ENCODE measurements at places on chromosomes 4 and X. TPM values are rescaled to one million over a fixed set of nuclear protein-coding genes. Genes with fewer than 3 reads are reported as not detected.

DNA sequence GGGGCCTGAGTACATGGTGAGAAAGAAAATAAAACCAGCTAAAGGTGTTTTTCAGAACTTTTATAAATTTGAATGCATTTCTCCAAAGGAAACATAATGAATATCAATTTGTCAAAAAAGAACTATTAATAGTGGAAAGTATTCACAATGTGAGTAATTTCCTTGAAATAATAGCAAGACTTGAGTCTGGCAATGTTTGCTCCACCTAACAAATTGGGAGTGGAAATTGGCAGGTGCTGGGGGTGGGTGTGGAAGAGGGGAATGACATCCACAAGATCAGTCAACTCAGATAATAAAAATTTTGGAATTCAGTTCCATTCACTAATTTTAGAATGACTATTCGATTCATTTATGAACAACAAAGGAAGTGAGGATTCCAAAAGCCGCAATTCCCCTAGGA, 884.8 kb upstream of the SLIT2 start:
- DNase-seq, result no peak

DNA sequence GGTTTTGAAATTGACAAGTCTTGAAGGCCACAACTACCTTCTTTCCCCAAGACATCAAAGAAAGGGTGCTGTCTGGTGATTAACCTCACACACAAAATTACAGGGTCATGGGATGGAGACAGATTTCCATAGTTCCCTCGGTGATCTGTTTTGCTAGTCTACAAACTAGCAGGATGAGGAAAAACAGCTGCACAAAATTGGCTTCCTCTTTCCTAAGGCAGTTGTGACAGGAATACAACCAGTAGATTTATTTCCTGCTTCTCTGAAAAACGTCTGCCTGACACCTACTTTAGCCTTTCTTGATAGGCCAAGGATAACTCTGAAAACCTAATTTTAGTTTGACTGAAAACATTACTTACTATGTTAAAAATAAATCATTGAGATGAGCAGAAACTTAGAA, 39.6 kb downstream of the DKK2 start:
- no peak for DNase-seq

DNA sequence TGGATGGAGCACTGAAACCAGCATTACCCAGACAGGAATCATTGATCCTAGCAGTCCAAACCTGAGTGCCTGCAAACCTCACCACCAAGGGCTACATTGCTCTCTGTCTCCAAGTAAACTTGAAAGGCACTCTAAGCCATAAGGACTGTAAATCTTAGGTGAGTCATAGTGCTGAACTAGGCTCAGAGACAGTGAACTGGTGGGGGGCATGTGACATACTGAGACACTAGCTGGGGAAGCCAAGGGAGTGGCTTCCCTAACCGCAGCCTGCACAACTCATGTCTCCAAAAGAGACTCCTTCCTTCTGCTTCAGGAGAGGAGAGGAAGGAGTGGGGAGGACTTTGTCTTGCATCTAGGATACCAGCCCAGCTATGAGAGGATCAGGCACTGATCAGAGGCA, 235.5 kb upstream of the ACTRT1 start:
- no peak for DNase-seq

DNA sequence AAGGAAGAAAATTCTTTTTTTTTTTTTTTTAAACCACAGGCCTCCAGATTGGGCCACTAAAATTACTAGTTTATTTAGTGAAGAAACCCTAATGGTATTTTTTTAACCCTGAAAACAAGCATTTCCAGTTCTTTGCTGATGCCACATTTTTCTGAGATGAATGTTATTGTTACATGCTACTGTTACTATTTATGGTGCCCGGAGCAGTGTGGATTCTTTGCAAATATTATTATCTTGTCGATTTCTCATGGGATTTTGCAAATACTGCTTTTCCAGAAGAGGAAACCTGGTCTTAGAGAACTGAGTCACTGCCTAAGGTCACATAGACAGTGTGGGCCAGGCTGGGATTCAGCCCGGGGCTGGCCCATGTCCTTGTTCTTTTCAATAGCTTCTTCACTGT, 8.7 kb upstream of the ALAS2 start:
- no peak for DNase-seq

DNA sequence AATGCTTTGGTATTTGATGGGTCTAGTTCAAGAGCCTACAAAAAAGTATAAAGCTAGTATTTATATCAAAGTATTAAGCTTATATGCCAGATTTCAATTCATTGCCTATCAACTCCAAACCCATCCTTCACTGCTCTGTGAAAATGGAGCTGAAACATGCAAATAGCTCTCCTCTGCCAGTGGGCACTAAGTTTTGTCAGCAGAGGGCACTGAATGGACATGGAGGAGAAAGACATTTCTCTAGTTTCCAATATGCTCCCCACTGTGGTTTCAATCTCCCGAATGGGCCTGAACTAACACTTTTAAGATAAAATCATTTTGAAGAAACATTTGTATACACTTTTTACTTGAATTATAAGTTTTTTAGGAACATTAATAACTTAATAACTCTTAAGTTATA, 12.4 kb downstream of the PPID start:
- no peak for DNase-seq

DNA sequence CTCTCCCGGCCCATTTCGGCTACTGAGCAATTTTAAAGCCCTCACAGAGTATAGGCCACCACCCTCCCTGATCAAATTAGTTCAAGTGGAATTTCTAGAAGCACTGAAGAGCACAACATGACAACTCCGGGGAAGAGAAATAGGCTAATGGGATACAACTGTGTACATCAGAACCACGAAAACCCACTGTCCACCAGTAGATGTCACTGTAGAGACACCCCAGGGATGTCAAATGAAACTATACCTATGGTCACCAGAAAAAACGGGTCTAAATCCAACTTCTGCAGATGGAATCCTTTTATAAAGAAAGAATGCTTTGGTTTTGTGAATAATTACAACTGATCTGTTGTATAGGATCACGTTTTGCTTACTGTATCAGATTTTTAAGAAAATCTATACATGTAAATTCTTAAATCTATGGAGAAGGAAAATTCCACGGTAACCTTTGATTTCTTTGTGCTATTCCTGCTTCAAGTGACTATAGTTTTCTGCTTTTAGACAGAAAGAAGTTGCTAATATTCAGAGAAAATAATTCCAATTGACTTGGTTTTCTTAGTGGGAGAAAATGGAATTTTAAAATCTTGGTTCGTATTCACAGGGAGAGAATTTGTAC, 29.5 kb upstream of the MAP3K15 start:
- no peak for DNase-seq

GRCh38 chrX:111386615-111387233, 25.3 kb downstream of the DCX start:
- no peak for DNase-seq

GRCh38 chrX:20767346-20767745, 500.6 kb upstream of the RPS6KA3 start:
- DNase-seq, result no peak

GRCh38 chr4:16155528-16156169, 70.6 kb downstream of the TAPT1 start:
- no peak for DNase-seq

- DNase-seq, result no peak
These were observed 15.0 kb upstream of the SULT1B1 start for GRCh38 chr4:69775321-69775867.

GRCh38 chrX:111649638-111650037, 31.3 kb upstream of the ALG13 start:
- no peak for DNase-seq

DNA sequence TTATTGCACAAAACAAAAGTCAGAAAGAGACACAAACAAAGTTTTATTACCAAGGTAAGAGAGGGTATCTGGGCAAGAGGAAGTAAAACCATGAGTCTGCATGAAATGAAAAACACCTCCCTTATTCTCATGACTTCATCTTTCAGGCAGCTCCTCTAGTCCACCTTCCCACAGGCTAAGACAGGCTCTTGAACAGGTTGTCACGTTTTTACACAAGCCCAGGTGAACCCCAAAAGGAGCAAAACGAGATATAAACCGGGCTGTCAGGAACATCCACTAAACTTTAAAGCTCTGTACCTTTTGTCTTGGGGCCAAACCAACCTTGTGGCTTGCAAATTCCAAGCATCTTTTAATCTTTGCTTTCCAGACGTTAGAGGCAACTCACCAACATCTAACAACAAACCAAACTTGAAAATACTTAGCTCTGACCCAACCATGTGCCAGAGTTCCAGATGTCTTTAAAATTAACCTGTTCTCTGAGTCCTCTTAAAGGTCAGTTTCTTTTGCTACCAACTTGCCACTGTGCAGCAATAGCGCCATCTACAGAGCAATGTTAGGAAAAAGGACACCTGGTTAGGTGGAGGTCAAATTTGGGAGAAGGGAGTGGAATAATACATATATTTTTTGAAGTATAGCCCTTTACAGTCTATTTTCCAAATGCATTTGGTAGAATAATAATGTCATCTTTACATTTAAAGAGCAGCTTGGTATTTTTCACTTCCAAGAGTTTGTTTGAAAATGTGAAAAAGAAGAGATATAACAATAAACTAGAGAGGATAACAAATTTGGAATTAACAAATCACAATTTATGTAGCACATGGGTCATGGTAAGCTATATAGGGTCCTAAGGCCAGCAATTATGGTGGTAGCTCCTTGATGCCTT, 73.1 kb downstream of the QRFPR start:
- DNase-seq, result no peak

GRCh38 chr4:83340692-83341343, 6.2 kb upstream of the HPSE start:
- DNase-seq, result no peak

- no peak for DNase-seq
These were observed 97.0 kb upstream of the LNX1 start for GRCh38 chr4:53688186-53688790.

GRCh38 chr4:101197350-101197749, 150.0 kb downstream of the PPP3CA start:
- no peak for DNase-seq

The ARX gene
- not detected for total RNA-seq

The PGAM4 gene
- not detected for total RNA-seq

The MAGEA9B gene
- not detected for total RNA-seq

The IL2 gene
- total RNA-seq, result not detected

The SLC16A2 gene
- total RNA-seq, result 5.7 TPM

The ZNF157 gene
- not detected for total RNA-seq

The PCDH19 gene
- 0.32 TPM for total RNA-seq

The ARHGAP24 gene
- 11.1 TPM for total RNA-seq

The PHEX gene
- 0.08 TPM for total RNA-seq

The CD38 gene
- 2.5 TPM for total RNA-seq
